ENCODE measurements at places on chromosomes 5 and 9.

DNA sequence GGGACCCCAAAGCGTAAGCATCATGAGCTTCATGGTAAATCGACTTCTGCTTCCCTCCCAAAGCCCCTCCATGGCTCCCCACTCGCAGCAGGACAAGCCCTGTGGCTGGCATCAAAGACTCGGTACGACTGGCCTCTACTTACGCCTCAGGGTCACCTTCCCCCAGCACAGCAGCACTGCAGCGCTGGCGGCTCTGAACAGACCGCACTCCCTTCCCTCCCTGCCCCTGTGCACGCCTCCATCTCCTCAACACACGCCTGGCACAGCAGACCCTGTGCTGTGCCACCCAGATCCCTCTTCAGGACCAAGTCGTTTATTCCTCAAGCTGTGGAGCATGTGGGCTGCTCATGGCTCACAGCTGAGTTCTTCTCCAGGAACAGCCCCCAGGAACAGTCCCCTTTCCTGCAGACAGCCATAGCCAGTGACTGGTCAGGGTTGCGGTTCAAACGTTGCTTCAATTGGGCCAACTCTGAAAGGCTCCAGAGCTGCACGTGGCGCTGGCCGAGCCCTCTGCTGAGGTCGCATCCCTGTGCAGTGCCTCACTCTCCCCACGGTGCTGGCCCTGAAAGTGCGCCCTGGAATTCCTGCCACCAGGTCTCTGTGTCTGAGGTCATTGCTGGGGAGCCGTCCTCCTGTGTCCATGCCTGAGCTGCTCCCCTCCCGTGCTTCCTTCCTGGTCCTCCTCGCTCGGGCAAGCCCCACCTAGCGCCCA is 88.0 kb downstream of the ZNF354C start:
- DNase-seq, result no peak

- no peak for DNase-seq
Observed at GRCh38 chr5:168674893-168675482, 95.8 kb upstream of the PANK3 start.

GRCh38 chr5:78573318-78573717 is 75.3 kb downstream of the LHFPL2 start:
- no peak for DNase-seq

DNA sequence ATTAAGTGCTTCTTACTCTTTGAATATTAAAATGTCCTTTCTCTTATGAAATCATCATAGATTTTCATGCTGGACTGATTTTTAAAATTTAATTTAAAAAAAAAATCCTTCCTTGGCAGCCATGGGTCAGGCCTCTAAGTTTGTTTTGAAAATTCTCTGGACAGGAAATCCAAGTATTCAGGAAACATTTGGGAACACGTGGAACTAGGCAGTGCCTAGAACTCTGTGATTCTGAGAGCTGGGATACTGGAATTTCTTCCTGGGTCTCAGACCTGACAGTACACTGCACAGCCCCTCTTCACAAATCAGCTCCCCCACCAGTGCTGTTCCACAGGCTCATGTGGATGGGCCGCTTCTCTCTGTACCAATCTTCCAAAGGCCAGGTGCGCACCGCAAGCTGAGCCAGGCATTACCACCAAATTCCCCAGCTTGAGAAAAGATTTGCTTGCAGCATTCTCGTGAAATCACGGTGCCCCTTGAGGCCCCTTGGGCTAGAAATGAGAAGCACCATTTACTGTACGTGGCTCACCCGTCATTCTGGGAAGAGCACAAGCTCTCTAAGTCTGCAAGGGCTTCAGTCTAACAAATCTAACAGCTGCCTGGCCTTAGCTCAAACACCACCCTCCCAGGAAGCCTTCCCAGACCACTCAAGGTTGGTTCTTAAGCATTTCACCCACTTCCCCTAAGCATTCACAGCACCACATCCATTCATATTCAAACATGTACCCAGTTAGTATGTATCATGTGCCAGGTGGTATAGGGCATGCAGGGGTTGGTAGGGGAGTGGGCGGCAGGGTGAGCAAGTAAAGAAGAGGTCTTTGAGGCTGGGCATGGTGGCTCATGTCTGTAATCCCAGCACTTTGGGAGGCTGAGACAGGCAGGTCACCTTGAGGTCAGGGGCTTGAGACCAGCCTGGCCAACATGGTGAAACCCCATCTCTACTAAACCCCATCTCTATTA is 26.5 kb downstream of the B4GALT1 start:
- DNase-seq, result no peak

- no peak for DNase-seq
Observed at GRCh38 chr5:150510460-150511263, 2.7 kb downstream of the NDST1 start.

Data from cardiac septum (tissue), 1 donor.